ENCODE measurements at places on chromosomes 2 and 18. TPM values are rescaled to one million over a fixed set of nuclear protein-coding genes. Genes with fewer than 3 reads are reported as not detected.

TRIM43 gene
- not detected for total RNA-seq

FAM136A gene
- total RNA-seq: 51.1 TPM

DNA sequence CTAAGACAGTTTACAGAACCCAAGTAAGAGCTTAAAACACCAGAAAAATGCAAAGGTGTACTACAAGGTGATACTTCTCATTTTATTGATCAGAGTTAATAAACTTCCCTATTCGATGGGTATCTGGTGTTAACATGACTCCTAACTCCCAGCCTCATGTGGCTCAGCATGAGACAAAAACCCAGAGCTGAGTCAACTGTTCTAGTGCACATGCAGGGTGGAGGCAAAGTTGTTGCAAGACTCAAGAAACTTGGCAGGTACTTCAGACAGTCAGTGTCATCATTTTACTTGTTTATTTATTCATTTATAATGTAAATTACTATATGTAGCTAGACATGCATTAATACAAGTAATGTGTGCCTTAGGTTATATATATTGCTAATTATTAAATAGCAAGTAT lies 216.6 kb upstream of the DSEL start:
- DNase-seq: no peak
- no peak overlapping the region for H3K27ac ChIP-seq
- no peaks in the 10 kb centered on the region for H3K36me3 ChIP-seq
- no peaks in the 10 kb centered on the region for H3K27me3 ChIP-seq

DNA sequence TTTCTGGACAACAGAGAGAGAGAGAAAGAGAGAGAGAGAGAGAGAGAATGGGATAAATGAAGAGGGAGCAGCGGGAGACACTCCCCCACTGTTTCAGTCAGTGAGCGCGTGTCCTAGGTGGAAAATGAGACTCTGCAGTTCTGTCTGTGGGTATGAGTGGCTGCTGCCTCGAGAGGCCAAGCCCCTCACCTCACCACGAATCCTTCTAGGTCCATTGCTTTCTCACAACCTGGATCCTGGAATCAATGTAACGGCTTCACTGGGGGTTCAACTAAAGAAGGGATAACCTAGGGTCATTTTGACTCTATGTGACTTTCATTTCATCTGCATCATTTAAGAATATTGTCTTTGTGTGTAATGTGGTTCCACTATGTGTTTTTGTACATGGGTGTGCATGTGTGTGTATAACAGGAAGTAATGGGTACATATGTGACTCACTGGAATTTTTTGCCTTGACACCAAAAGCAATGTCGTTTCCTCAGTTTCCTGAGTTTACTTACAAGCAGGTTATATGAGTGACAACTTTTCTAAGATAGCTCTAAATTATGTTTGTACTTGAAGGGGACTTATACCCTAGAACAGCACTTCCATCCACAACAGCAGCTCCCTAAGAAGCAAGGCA lies 221.4 kb upstream of the TRIB2 start:
- H3K4me1 ChIP-seq: no peaks in the 10 kb centered on the region
- H3K27me3 ChIP-seq: no peaks in the 10 kb centered on the region
- no peak overlapping the region for H3K27ac ChIP-seq
- DNase-seq: no peak

DNA sequence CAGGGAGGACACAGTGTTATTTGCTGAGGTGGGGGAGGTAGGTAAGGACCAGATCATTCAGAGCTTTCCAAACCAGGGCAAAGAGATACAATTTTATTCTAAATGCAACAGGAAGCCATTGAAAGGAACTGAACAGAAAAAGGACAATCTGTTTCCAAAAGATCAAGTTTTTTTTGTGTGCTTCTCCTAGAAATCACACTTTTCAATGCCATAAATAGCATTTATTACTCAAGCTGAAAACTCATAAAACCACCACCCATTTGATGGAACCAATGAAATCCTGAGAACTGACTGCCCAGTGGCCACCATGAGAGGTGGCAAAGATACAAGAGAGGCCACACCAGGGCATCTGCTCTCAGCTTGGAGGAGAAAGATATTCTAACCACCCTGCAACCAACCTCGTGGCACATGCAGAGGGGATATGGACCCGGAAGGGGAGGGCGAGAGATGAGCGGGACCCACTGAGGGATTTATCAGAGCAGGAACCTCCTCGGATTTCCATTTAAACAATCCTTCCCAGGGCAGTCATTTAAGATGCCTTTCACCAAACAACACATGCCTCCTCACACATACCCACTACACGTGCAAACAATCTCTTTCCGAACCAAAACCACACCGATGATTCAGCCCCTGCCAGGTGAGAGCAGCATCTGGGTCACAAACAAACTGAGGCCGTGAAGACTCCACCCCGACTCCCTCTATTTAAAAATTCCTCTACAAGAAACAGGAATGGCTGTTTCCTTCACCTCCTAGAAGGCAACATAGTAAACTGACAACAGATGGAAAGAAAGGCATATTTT lies 8.8 kb downstream of the CYB5A start:
- H3K27me3 ChIP-seq: no peaks in the 10 kb centered on the region
- no peak for DNase-seq
- no peak overlapping the region for H3K4me3 ChIP-seq
- peaks cover 58% of the 10 kb centered on the region for H3K4me1 ChIP-seq

- peak overlapping the region; percentile 97 for H3K27ac ChIP-seq
- DNase-seq: no peak
- H3K36me3 ChIP-seq: no peaks in the 10 kb centered on the region
- peak overlapping the region; percentile 88 for H3K4me3 ChIP-seq
Observed at GRCh38 chr18:48133671-48134251, 203.3 kb upstream of the SMAD2 start.

DNA sequence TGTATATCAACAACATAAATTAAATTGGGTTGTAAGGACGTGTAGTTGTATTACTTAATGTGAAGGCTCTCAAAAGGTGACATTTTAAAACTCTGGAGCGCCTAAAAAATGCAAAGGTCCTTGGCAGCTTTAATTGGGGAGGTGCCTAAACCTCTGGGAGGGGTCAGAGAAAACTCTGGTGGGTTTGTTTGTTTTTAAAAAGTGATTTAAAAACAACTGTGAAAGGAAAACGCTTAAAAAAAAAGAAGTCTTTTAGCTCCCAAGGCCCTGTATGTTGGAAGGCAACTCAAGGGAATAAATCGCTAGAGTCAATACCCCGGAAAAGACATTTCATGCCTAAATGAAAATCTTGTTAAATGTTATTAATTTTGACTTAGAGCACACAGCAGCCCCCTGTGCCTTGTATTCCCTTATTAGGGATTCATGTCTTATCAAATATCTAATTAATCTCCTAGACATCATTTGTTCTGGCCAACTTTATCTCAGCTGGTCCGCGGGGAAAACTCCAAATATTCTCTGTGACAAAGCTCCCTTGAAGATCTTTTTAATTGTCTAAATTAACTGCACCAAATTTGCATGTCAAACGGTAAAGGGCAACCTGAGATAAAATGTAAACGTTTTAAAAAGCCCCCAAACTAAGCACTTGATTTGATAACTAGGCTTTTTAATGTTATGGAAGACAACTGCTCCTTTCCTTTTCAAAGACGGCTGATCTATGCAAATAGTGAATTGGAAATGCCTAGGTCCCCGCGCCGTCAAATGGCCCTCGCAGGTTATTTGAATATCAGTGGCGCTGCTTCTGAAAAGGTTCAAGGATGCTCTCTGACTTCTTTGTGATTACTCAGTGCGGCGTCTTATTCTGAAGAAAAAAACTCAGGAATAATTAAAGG lies 4.2 kb downstream of the SP9 start:
- H3K27me3 ChIP-seq: peaks cover 70% of the 10 kb centered on the region
- no peak overlapping the region for H3K4me3 ChIP-seq
- H3K36me3 ChIP-seq: no peaks in the 10 kb centered on the region
- no peak for DNase-seq
- peaks cover 83% of the 10 kb centered on the region for H3K4me1 ChIP-seq

DNA sequence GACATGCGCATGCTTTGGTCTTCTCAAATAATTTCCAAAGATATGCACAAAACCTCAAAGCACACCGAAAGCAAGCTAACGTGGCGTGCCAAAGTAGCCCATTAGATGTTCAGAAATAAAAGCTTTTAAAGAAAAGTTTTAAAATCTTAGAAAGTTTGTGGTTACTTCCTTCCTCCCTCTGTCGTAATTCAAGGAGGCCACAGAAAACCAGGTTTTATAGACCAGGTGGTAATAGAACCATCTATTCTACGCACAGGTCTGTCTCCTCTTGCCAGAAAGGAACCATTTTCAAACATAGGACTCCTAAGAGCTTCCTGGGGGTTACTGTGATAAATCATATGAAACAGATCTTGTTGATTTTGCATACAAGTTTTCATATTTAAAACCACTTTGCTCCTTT lies 487.2 kb downstream of the ARHGAP15 start:
- H3K4me3 ChIP-seq: no peak overlapping the region
- H3K4me1 ChIP-seq: no peaks in the 10 kb centered on the region
- H3K36me3 ChIP-seq: no peaks in the 10 kb centered on the region
- no peak overlapping the region for H3K27ac ChIP-seq

DNA sequence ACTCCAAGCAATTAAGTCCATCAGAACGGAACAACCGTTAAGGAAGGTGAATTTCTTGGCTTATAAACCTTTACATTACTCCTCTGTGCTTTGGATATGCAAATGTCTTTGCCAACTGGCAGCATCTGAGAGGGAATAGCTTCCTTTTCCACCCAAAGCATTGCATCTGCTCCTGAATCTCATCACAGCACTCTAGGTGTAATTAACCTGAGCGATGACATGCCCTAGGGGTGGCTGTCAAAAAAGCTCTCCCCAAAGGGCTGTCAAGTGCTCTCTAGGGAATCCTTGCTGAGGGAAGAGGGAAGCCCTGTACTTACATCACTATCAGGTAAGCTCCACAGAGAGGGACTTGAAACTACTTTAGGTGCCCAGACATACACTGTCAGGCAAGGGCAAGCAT lies 5.5 kb upstream of the SMARCAL1 start:
- no peak overlapping the region for H3K4me3 ChIP-seq
- no peak for DNase-seq
- H3K27me3 ChIP-seq: no peaks in the 10 kb centered on the region
- no peak overlapping the region for H3K27ac ChIP-seq

- no peaks in the 10 kb centered on the region for H3K4me1 ChIP-seq
- no peaks in the 10 kb centered on the region for H3K36me3 ChIP-seq
- H3K27ac ChIP-seq: no peak overlapping the region
- no peak overlapping the region for H3K4me3 ChIP-seq
- no peaks in the 10 kb centered on the region for H3K27me3 ChIP-seq
Observed at GRCh38 chr2:19434413-19434812, 76.0 kb upstream of the OSR1 start.

GRCh38 chr2:231935207-231935524 lies 9.0 kb upstream of the NPPC start:
- H3K27me3 ChIP-seq: peaks cover 15% of the 10 kb centered on the region
- no peak overlapping the region for H3K27ac ChIP-seq
- no peak overlapping the region for H3K4me3 ChIP-seq
- H3K36me3 ChIP-seq: no peaks in the 10 kb centered on the region
- DNase-seq: no peak
- H3K4me1 ChIP-seq: no peaks in the 10 kb centered on the region

All from esophagus squamous epithelium (tissue), 5 donors.